ENCODE measurements at places on chromosomes 5 and 9.
A peak's percentile ranks its signal among the peaks of the same experiment; 100 is the strongest.

GRCh38 chr9:13596383-13596970, 317.0 kb upstream of the MPDZ start:
- DNase-seq = no peak

DNA sequence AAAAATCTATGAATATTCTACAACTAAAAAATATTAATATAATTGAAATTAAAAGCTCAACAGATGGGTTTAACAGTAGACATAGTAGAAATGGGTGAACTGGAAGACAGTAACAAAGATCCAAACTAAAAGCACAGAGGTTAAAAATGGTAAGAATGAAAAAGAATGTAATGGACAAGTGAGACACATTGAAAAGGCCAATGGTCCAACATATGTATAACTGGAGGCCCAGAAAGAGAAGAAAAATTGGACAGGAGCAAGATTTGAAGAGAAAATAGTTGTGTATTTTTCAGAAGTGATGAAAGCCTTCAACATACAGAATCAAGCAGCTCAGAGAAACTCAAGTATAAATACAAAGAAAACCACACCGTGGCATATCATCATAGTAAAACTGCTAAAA, 58.6 kb downstream of the PCDHGC5 start:
- no peak for DNase-seq

GRCh38 chr5:50415912-50416311, 25.2 kb downstream of the EMB start:
- no peak for DNase-seq

DNA sequence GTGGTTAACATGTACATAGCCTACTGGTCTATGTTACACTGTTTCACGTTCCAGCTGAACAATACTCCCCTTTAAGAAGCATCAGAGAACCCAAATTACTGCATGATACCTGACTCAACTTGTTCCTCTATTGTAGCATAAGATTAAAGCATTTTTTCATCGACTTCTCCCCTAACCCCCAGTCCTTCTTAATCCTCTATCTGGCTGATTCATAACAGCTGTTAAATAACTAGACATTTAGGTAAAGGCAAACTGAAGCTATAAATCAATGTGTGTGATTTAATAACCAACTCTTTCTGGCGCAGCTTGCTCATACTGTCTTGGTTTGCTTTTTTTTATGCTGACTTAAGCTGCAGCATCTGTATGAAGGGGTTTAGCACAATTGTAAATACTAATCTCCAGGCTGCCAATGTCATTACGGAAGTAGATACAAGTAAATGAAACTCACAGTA, 94.2 kb upstream of the MTAP start:
- DNase-seq = no peak

- DNase-seq = no peak
Observed at GRCh38 chr9:93452710-93453046, 703 bp downstream of the FAM120AOS start.

DNA sequence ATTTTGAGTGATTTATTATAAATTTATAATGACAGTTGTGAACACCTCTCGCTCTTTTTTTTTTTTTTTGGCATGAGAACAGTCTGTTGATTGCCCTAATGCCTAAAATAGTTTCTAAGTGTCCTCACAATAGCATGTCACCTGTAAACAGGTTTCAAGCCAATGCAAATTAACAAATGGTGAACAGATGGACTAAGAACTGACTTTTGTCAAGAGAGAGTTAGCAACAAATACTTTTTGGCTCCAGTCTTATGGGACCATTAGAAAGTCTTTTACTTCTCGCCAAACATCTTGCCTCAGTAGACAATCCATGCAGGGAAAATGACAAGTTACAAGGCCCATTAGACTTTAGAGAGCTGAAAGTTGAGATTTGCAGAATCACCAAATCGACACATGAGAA, 67.8 kb downstream of the MED27 start:
- DNase-seq = no peak

DNA sequence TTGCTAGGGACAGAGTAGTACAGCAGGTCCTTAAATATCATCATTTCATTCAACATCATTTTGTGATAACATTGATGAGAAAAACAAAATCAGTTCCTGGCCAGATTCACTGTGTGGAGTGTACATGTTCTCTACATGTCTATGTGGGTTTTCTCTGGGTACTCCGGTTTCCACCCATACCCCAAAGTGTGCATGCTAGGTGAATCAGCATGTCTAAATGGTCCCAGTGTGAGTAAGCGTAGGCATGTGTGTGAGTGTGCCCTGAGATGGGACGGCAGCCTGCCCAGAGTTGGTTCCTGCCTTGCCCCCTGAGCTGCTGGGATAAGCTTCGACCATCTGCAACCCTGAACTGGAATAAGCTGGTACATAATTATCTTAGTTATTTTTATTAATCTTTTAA, 16.5 kb upstream of the GLIS3 start:
- no peak for DNase-seq

DNA sequence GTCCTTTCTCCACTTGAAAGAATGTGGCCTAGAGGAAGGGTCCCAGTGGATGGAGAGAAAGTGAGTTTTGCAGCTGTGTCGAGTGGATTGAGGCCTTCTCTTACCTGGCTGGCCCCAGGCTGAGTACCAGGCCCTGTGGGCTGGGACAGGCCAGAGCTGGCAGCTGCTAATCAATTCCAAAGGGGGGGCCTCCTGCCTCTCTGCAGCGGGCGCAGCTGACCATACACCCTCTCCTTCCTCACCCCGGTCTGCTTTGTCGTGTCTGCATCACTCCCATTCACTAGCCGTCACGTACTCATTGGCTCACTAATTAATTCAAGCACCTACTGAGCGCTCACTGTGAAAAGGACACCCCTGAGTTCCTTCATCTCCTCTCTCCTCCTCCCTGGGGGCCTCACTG, 58.4 kb upstream of the PITX1 start:
- no peak for DNase-seq

DNA sequence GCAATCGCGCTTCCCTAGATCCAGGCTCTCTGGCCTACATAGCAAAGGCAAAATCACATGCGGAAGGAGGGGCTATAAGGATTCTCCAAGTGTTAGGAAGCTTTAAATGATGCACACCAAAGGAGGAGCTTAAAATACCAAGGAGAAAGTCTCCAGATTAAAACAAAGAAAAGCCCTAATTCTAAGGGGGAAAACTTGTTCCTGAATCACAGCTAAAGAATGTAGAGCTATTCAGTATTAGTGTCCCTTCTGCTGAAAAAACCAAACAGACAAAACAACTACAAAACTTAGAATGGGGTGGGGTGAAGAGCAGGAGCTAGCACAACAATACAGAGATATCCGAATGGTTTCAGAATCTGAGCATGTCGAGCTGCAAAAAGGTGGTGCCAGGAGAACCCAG, 213.7 kb downstream of the DCP2 start:
- DNase-seq = no peak

- no peak for DNase-seq
Observed at GRCh38 chr9:81317223-81317622, 372.1 kb downstream of the TLE1 start.

- no peak for DNase-seq
Observed at GRCh38 chr5:78726571-78726970, 78.0 kb upstream of the LHFPL2 start.

DNA sequence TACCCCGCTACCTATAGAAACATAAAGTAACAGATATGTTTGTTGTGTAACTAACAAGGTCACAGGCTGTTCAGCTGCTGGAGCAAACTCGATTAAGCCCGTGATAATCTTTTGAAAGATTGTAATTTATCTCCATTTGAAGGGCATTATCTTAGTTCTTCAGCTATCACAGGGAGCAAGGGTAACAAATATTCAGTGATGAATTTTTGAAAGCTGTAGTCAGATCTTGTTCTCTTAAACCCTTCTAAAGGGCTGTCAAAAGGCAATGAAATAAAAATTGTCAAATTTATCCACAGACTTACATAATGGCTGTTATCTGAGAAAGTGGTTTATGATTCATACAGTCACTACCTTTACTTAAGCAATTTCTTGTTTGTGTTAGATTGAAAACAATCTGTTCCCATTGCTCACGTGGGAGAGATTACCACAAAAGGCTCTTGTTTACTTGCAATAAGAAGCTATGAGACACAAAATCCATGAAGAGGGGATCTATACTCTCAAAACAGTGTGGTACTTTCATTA, 78.3 kb upstream of the ZNF608 start:
- DNase-seq = no peak

DNA sequence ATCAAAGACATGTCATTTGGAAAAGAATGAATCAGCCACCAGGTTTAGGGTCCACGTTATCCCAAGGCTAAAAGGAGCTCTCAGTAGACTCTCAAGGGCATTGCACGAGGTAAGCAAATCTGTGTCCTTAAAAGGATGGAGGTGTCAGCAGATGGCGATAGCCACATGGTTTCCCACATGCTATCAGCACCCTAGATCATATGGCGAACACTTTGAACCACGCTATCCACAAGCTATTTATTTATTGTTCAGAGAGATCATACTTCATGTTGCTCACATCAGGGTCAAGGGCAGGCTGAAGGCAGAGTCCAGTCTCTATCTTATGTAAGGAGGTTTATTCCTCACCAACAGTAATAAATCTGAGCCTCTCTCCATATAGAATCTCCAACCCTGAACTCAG, 43.7 kb downstream of the CDH6 start:
- peak; percentile 24 for DNase-seq

GRCh38 chr5:150781706-150782614, 3.4 kb downstream of the SMIM3 start:
- no peak for DNase-seq

GRCh38 chr9:75039801-75040200, 11.7 kb upstream of the CARNMT1 start:
- no peak for DNase-seq

GRCh38 chr9:74512416-74512815, 15.3 kb downstream of the RORB start:
- no peak for DNase-seq

DNA sequence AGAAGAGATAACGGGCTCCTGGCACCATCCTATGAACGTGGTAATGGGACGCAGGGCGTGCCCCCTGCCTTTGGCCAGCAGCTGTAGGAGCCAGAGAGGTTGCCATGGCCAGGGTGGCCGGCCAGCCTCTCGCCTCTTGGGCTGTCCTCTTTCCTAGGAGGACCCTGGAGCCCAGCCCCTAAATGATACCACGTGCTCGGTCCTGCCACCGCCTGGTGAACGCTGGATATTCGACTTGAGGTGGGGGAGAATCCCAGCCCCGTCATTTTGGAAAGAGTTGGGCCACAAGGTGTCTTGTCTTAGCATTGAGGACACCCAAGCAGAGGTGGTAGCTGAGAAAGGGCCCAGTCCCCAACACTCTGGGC, 391 bp upstream of the NRG2 start:
- DNase-seq = no peak

- DNase-seq = no peak
Observed at GRCh38 chr5:147732291-147732883, 50.1 kb downstream of the JAKMIP2 start.

- no peak for DNase-seq
Observed at GRCh38 chr5:77394064-77394715, 97.9 kb downstream of the WDR41 start.

- DNase-seq = no peak
Observed at GRCh38 chr9:131236761-131237160, 39.5 kb downstream of the FAM78A start.

DNA sequence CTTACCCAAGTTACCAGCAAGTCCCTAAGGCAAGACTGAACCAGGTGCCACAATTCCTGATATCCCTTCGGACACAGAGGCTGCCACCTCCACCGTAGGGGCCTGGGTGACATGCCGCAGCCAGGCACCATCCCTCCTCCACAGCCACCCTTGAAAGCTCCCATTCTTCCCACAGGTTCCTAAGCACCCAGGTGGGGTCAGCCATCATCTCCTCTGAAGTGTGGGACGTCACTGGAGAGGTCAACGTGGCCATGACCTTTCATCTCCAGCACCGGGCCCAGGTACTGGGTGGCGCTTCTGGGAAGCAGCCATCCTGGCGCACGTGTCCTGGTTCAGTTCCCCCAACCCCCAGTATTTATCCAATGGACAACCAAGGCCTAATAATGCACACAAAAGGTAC, 8.2 kb downstream of the ADGRD2 start:
- no peak for DNase-seq

- no peak for DNase-seq
Observed at GRCh38 chr9:130345009-130345896, 79.7 kb downstream of the HMCN2 start.

DNA sequence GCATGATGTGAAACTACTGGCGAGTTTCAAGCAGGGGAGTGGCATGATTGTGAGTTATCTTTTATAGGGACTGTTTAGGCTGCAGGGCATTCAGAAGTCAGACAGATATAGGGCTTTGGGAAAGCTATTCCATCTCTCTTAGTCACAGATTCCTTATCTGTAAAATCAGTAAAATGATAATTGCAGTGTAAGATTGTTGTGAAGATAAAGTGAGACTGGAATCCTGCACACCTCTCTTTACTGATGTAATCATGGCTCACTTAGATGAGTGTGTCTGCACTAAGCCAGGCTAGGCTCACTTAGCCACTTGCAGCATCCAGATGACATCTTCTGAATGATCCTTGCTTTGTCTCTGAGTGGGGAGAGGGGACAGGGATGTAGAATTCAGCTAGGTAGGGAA, 81.8 kb upstream of the MAMDC2 start:
- DNase-seq = no peak

GRCh38 chr5:176788941-176789872, 21.2 kb upstream of the UNC5A start:
- DNase-seq = no peak

GRCh38 chr5:40134883-40135520, 544.7 kb upstream of the PTGER4 start:
- no peak for DNase-seq

DNA sequence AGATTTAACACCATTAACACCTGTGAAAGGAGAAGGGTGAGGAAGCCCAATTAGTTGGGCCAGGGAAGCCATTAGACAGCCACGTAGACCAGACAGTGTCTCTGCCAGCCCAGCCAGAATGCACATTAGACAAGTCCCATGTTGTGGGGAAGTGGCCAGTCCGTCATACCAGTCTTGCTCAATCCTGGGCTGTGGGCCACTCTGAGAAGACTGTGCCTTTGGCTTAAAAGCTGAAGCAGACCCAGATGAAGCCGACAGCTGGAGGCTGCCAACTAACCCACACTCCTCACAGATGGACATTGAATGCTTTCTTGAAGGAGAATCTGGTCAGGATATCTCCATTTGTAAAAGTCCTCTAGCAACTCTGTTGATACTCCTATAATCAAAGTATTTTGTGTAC, 128.5 kb downstream of the CHSY3 start:
- no peak for DNase-seq

GRCh38 chr9:12718482-12719026, 25.4 kb downstream of the TYRP1 start:
- DNase-seq = no peak

All from NCI-H2081 treated with DMSO at 0.1 percent for 48 hours (cell line).